ENCODE measurements at places on chromosomes 12 and 14.

GRCh38 chr14:50967103-50967502, 22.8 kb upstream of the PYGL start:
- no peak for DNase-seq

DNA sequence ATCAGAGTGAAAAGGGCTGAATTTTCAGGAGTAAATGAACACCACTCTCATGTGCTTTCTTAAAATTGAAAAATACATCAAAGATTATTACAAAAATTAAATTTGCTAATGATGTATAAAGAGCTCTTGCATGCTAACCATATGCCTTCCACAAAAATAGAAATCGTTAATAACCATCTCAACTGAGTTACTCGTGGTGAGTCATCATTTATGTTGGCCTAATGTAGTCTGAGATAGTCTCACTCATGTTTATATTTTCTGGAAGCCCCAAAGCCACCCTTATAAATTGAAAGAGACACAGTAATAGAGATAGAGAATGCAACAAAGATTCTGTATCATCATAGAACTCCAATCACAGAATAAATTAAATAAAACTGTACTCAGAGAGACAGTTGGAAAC, 131.2 kb downstream of the KCNH5 start:
- no peak for DNase-seq

DNA sequence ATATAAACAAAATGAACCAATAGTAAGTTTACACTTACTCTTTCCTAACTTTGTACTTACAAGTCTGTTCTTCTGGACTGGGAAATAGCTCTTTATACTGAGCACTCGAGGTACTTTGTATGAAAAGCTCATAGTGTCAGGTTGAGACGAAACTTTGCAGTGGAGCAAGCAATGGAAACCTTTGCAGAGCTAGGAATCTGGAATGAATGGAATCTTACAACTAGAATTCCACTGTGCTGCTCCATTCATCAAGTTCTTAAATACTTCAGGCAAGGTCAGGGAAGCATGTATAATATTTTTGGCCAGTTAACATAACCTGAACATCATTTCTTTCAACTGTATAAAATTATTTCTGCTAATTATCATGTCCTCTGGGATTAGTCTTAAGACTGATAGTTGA, 1327.5 kb upstream of the FLRT2 start:
- no peak for DNase-seq

DNA sequence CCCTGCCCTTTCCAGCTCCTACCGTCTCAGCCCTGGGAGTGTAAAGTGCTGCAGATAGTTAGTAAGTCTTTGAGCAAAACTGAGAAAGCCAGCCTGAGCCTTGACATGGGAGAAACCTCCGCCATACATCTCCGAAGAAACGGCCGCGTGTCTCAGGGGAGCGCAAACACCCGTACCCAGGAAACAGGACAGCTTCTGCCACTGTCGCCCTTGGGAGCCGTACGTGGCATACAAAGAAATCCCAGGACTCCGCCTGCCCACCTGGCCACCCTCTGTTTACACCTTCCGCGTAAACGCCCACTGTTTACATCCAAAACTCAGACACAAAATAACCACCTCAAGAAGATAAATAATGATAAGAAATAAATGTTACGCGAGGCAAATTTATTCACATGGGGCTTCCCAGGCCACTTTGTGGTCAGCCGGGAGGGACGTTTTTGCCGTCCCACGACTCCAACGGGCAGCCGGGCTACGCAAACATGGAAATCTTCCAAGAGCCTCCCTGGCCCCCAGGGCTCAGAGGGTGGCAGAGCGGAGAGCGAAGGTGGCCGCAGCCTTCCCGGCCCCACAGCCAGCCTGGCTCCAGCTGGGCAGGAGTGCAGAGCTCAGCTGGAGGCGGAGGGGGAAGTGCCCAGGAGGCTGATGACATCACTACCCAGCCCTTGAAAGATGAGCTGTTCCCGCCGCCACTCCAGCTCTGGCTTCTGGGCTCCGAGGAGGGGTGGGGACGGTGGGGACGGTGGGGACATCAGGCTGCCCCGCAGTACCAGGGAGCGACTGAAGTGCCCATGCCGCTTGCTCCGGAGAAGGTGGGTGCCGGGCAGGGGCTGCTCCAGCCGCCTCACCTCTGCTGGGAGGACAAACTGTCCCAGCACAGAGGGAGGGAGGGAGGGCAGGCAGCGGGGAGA, at the start of gene BDKRB2:
Gene BDKRB2 (plus strand): TSS at position 689 of the 908 bp plus-strand sequence. CDS start 32,269 bp downstream, outside the sequence.
- DNase-seq: peak; percentile 92

- no peak for DNase-seq
These were observed 21.2 kb upstream of the HSPB8 start for GRCh38 chr12:119157528-119157927.

- peak; percentile 92 for DNase-seq
These were observed 40.0 kb upstream of the CAPRIN2 start for GRCh38 chr12:30794591-30795409.

GRCh38 chr14:31881531-31882310, 195.4 kb upstream of the ARHGAP5 start:
- peak; percentile 54 for DNase-seq

- DNase-seq: no peak
These were observed 16.4 kb downstream of the RNASE2 start for GRCh38 chr14:20971705-20972021.

DNA sequence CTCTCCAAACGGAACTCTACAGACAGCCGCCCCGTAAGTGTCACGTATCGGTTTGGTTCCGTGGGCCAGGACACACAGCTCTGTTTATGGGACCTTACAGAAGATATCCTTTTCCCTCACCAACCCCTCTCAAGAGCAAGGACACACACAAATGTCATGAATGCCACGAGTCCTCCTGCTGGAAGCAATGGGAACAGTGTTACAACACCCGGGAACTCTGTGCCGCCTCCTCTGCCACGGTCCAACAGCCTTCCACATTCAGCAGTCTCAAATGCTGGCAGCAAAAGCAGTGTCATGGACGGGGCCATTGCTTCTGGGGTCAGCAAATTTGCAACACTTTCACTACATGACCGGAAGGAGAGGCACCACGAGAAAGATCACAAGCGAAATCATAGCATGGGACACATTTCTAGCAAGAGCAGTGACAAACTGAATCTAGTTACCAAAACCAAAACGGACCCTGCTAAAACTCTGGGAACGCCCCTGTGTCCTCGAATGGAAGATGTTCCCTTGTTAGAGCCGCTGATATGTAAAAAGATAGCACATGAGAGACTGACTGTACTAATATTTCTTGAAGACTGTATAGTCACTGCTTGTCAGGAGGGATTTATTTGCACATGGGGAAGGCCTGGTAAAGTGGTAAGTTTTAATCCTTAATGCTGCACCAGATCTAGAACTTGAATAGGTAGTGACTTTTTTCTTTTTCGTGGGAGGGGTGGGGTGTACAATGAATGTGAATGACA, 69.7 kb downstream of the WDR20 start:
- peak; percentile 79 for DNase-seq

DNA sequence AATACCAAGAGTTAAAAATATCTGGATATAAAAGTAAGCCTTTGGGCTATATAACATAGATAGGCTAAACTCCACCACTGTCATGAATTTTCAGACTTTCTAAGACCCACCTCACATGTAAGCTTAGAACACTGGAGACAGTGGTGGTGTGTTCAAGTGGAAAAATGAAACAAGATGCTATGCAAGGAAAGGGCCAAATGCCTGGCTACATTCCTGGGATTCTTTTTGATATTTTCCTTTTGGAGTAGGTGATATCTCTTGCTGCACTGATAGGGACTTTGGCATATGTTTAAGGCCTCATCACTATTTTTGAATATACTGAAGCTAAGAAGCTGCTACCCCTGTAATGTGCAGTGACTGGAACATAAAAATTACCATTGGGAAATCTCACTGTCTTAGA, 341.3 kb downstream of the SLC16A7 start:
- DNase-seq: peak; percentile 17

DNA sequence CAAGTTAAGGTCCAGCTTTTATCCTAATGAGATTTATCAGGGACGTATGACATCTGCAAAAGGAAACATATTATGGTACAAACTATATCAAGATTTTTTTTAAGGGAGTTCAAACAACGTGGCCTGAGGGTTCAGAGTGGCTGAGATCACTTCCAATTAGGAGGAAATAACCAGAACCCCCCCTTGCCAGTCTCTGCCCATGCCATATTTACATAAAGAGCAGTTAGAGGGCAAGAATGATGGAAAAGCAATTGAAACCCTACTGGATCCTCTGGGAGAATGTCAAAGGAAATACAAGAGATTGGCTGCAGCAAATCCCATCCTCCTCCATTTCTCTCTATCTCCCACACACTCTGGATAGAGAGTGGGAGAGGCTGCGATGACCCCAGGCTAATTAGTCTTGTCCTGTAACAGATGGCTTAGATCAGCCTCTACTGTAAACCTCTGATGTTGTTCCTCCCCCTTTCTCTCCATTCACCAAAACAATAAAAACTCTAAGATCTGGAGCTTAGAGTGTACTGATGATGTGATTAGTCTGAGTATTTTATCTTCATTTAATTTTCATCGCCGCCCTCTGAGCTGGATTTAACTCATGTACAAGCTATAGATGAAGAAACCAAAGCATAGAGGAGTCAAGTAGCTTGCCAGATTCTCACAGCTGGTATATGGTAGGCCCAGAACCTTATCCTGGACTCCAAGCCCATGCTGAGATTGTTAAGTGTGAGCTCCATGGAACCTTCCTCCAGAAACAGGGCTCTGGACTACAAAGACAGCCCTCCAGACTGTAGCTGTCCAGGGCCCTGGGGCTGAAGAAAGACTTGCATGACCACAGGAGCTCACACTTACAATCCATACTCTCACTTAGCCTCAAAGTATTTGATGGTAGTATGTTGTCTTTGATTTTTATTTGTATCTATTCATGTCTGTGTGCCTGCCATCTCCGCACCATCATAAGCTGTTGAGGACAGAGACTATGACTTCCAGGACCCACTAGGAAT, 54.1 kb upstream of the GNG2 start:
- DNase-seq: no peak

DNA sequence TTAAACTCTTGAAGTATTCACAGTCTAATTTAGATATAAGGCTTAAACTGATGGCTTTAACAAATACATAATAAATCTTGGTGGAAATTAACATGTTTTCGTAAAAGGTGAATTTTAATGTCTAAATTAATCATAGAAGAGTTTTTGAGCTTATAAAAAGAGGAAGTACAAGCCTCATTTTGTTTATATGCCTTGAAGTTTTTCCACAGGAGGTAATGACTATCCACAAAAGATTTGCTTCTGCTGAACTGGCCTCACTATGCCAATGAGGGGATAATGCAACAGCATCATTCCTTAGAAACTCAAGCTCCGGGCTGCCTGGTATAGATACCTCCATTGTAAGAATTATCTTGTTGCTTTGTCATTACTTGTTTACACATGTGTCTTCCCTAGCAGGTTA, 175.6 kb downstream of the DUSP6 start:
- DNase-seq: no peak

DNA sequence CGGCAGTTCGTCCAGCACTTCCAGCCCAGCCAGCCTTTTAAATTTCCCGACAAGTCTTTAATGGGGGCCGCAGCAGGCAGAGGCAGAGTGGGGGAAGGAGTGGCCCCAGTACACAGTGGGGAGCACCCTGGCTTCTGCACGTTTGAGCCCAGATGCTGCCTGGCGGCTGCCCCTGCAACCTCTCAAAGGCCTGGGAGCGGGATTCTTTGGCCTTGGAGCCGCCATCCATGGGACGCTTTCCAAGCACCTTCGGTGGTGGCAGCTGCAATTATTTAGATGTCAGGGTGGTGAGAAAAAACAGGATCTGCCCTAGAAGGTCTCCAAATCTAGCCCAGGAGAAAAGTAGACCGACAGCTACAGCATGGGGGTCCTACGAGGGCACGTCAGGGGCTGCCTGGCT, 46.0 kb downstream of the FAM222A start:
- DNase-seq: no peak

DNA sequence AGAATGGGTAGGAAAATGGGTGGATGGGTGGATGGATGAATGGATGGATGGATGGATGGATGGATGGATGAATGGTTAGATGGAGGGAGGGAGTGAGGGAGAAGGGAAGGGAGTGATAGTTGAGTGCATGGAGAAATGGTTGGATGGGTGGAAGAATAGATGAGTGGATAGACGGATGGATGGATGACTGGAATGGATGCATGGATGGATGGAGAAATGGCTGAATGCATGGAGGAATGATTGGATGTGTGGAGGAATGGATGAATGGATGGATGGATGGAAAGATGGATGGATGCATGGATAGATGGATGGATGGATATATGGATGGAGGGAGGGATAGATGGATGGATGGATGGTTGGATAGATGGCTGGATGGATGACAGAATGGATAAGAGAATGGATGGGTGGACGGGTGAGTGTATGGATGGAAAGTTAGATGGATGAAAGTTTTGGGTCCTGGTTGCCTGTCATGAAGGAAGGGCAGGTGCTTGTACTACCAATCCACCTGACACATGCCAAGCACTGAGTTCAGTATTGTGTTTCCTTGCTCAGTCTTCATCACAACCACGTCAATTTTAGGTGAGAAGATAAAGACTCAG, 286.5 kb upstream of the RTL1 start:
- no peak for DNase-seq

- no peak for DNase-seq
These were observed 78.8 kb downstream of the OSBPL8 start for GRCh38 chr12:76480796-76481195.

- DNase-seq: no peak
These were observed 199.8 kb upstream of the ARHGAP5 start for GRCh38 chr14:31877255-31877798.

DNA sequence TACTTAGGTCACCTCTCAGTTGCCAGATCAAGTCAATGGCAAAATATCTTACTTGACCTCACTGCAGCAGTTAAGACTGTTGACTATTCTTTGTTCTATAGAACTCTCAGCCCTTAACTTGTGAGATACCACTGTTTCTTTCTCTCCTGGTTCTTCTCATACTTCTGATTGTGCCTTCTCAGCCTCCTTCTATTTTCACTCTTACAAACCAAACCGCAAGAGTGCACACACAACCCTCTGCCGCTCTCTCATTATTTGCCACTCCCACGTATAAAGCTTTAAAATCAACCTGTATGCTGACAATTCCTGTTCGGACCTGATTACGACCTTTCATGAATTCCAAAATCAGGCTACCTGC, 4.5 kb downstream of the E2F7 start:
- no peak for DNase-seq

GRCh38 chr14:88962356-88962755, 137.9 kb downstream of the TTC8 start:
- DNase-seq: no peak

- DNase-seq: peak; percentile 17
These were observed 271.6 kb upstream of the ATP2B1 start for GRCh38 chr12:89980236-89980635.

DNA sequence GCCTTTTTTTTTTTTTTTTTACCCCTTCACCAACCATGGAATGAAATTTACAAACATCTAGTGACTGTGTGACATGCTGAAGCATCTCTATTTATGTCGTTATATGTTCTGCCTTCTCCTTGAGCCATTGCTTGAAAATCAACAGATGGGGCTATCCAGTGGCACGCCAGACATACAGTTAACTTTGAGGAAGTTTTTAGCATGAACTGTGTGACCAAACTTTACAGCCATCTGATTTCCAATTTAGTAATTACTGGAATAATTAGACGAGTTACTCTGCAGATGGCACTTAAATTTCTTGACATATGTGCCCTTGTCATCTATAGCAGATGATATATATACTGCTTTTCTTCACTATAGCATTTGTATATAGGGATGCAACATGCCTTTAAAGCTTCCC, 192.1 kb downstream of the SNAPC1 start:
- DNase-seq: no peak

Measured in kidney tubule cell (primary cell).